ENCODE measurements at places on chromosomes 2 and 18.

DNA sequence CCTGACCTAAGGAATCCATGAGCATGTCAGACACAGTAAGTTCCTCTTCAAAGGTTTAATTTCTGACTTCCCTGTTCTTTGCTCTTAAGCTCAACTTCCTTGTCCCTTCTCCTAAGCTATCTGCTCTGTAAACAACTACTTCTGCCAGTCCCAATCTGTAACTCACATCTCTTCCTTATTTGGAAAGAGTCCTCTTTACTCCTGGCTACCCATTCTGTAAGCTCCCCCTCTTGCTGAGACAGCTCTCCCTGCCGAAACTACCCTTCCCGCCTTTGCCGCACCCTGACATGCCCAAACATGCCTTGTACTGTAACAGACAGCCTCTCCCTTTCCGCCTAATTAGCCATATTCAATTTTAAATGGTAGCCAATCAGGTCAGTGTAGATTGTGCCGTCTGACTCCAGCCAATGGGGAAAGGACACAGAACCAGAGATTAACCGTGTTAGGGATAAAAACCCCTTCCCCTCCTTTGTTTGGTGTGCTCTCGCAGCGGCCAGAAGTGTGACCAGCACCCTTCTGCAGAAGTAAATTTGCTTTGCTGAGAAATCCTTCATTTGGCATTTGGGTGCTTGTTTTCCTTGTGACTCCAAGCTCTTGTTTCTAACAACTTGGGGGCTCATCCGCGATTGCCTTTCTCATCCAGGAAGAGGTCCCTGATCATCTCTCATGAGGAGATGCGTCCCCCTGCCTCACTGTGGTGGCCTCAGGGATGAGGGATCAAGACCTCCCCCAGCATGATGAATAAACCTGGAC, 49.0 kb downstream of the PIAS2 start:
- no peak for DNase-seq

GRCh38 chr2:42216694-42217093, 47.5 kb downstream of the EML4 start:
- no peak for DNase-seq

DNA sequence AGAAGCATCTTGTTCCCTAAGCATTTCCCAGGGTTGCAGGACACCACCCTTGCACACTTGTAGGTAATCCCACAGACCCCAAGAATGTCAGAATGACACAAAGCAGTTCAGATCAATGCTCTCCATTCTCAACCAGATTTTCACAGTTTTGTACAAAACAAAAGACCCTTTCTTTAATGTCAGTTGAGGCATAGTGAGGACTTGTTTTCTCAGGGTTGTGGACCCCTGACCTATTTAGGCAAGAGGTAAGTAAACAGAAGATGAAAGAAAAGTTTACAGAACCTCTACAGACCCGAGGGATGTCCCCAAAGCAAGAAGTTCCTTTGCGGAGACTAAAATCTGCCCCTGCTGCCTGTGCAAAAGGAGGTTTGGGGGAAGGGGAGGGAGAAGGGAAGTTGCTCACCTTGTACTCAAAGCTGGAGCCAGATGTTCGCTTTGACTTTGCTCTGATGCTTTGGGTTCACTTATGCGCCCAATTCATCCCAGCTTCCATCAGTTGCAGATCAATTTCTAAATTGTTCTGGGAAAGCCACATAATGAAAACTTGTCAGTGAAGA, 635.4 kb downstream of the EPHA4 start:
- DNase-seq = no peak

DNA sequence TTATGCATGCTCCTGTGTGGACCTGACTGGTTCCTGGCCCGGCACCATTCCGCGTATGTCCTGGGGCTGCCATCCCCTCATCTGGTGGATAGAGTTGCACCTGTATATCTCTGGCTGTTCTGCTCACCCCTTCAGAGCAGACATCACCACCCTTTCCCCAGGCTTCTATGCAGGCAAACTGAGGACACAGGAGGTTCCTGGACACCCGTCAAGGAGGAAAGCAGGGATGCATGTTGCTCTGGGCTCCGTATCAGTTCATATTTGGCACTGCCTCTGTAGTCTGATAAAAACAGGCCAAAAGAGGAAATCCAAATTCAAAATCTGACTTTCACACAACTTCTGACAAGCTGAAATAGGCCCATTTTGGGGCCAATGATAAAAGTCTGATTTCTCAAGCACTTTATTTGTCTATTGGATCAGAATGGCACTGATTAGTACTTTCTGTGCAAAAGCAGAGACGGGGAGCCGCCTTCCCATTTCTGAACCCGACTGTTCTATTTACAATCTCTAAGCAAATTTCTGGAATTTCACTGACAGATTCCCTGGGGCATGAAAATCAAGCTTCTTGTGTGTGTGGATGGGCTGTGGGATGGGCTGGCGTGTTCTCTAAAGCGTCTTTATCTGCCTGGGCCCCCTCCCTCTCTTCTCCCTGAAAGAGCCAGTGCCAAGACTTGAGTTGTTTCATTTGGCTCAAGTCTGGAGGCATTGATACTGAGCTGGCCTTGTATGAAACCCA, 96.9 kb downstream of the SETBP1 start:
- no peak for DNase-seq

- DNase-seq = peak; percentile 76
These were observed 35.5 kb upstream of the HAAO start for GRCh38 chr2:42827647-42828486.

GRCh38 chr18:79887181-79888000, 64.1 kb downstream of the SLC66A2 start:
- no peak for DNase-seq

DNA sequence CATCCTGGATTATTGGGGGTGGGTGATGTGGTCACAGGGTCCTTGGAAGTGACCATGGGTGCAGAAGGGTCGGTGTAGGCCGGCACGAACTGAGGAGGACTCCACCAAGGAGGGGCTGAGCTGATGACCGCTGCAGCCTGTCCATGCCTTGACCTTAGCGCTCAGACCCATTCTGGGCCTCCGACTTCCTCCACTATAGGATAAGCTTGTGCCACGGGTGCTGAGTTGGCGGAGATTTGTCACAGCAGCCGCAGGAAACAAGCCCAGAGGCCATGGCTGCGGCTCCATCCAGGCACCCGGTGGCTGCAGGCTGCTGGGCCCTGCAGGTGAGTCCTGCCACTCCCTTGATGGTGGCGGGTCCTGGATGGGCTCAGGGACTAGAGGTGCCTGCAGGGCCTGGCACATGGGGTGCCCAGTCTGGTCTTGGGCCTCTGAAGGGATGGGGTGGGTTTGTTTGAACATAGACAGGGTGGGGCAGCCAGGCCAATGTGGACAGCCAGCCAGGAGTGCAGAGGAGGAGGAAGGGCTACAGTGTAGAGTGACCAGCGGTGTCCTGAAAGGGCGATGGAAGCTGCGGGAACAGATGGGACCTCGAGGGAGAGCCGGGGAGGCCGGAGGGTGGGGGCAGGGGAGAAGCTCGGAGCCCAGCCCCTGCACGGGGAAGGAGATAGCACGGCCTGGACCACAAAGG, 84.8 kb downstream of the SEPTIN10 start:
- DNase-seq = no peak
